ENCODE measurements at places on chromosomes 5 and 9. TPM values are rescaled to one million over a fixed set of nuclear protein-coding genes. Genes with fewer than 3 reads are reported as not detected.
A peak's percentile ranks its signal among the peaks of the same experiment; 100 is the strongest.

- no peaks in the 10 kb centered on the region for H3K4me1 ChIP-seq
- no peak overlapping the region for H3K4me3 ChIP-seq
- H3K36me3 ChIP-seq = no peaks in the 10 kb centered on the region
- H3K27me3 ChIP-seq = no peaks in the 10 kb centered on the region
These were observed 125.9 kb upstream of the ADAMTSL1 start for GRCh38 chr9:18348083-18348475.

GRCh38 chr5:153340738-153341137 is 149.7 kb upstream of the GRIA1 start:
- no peak overlapping the region for H3K27ac ChIP-seq
- DNase-seq = no peak
- H3K4me1 ChIP-seq = no peaks in the 10 kb centered on the region

- H3K27ac ChIP-seq = peak overlapping the region; percentile 57
- DNase-seq = no peak
- no peaks in the 10 kb centered on the region for H3K27me3 ChIP-seq
- H3K4me3 ChIP-seq = no peak overlapping the region
These were observed 13.2 kb downstream of the ATOX1 start for GRCh38 chr5:151745071-151745705.

Gene ACTBL2
- 0.12 TPM for total RNA-seq

Measured in right atrium auricular region (tissue), 2 donors.